ENCODE measurements at places on chromosomes 3 and 15. TPM values are rescaled to one million over a fixed set of nuclear protein-coding genes. Genes with fewer than 3 reads are reported as not detected.

The TCF12 gene
- total RNA-seq = 63.4 TPM

The CLDN11 gene
- not detected for total RNA-seq

The FILIP1L gene
- 1.5 TPM for total RNA-seq

The LRTM1 gene
- total RNA-seq = not detected

The SMCO1 gene
- total RNA-seq = not detected

The DLL4 gene
- total RNA-seq = not detected

The TNNC1 gene
- 0.84 TPM for total RNA-seq

The ZNF620 gene
- 4.6 TPM for total RNA-seq

The GFM1 gene
- total RNA-seq = 40.4 TPM

The ITIH4 gene
- 15.1 TPM for total RNA-seq

The ACTRT3 gene
- 0.65 TPM for total RNA-seq

The ALDH1A3 gene
- not detected for total RNA-seq

The FES gene
- 10.5 TPM for total RNA-seq

The FEM1B gene
- 50.7 TPM for total RNA-seq

The SLC38A3 gene
- not detected for total RNA-seq

The ATG7 gene
- 36.8 TPM for total RNA-seq

The MIX23 gene
- total RNA-seq = 40.0 TPM

The GOLGA6D gene
- total RNA-seq = not detected

The ACY1 gene
- 21.2 TPM for total RNA-seq

The NR2C2 gene
- total RNA-seq = 57.4 TPM

The WDR72 gene
- not detected for total RNA-seq

The GOLGA8S gene
- total RNA-seq = 1.0 TPM

The INAFM2 gene
- 8.7 TPM for total RNA-seq

The TEX9 gene
- total RNA-seq = not detected

The BHLHE40 gene
- 219 TPM for total RNA-seq

The RBPMS2 gene
- total RNA-seq = not detected

The PLOD2 gene
- 0.40 TPM for total RNA-seq

The ZNF502 gene
- 4.0 TPM for total RNA-seq

The LSAMP gene
- not detected for total RNA-seq

The CSPG5 gene
- 0.42 TPM for total RNA-seq

The CMTM8 gene
- total RNA-seq = 2.1 TPM

The GP5 gene
- 1.4 TPM for total RNA-seq

The WWTR1 gene
- 0.53 TPM for total RNA-seq

The DUOXA2 gene
- not detected for total RNA-seq

The C3orf20 gene
- total RNA-seq = 0.11 TPM

The LRRC15 gene
- total RNA-seq = not detected

The ATP2B2 gene
- total RNA-seq = not detected

The HGD gene
- 0.26 TPM for total RNA-seq

The DPPA2 gene
- not detected for total RNA-seq

The CNTN3 gene
- not detected for total RNA-seq

The CHRFAM7A gene
- 2.3 TPM for total RNA-seq

The SLC15A2 gene
- total RNA-seq = 1.9 TPM

The IDH3A gene
- 84.2 TPM for total RNA-seq

The PRICKLE2 gene
- not detected for total RNA-seq

The ZNF80 gene
- 0.89 TPM for total RNA-seq

The BUB1B gene
- total RNA-seq = 91.9 TPM

The ZNF717 gene
- total RNA-seq = 13.3 TPM

The MYO5C gene
- 3.2 TPM for total RNA-seq

The IL17RD gene
- total RNA-seq = not detected

The GRAMD1C gene
- 0.70 TPM for total RNA-seq

The TYRO3 gene
- 0.71 TPM for total RNA-seq

The DNAH12 gene
- 0.05 TPM for total RNA-seq

The HIGD2B gene
- total RNA-seq = 0.24 TPM

The PLSCR5 gene
- total RNA-seq = not detected

The THPO gene
- total RNA-seq = not detected

The CADM2 gene
- total RNA-seq = 0.21 TPM

The TMEM115 gene
- total RNA-seq = 18.0 TPM

The TRH gene
- not detected for total RNA-seq

Measured in activated CD8-positive, alpha-beta T cell treated with anti-CD3 and anti-CD28 coated beads, Interleukin-2, amount 10 ng/mL, durations not matched to agents 7 days and 5 days (primary cell).